Activated naive CD4-positive, alpha-beta T cell treated with anti-CD3 and anti-CD28 coated beads, Interleukin-2, amount 10 ng/mL, durations not matched to agents 7 days and 5 days (primary cell): ENCODE measurements at places on chromosomes 7 and 10.

GRCh38 chr10:14340051-14340744 is 9.5 kb upstream of the FRMD4A start:
- no peak for DNase-seq

- no peak for DNase-seq
Observed at GRCh38 chr7:140881507-140882228, 43.1 kb downstream of the BRAF start.

DNA sequence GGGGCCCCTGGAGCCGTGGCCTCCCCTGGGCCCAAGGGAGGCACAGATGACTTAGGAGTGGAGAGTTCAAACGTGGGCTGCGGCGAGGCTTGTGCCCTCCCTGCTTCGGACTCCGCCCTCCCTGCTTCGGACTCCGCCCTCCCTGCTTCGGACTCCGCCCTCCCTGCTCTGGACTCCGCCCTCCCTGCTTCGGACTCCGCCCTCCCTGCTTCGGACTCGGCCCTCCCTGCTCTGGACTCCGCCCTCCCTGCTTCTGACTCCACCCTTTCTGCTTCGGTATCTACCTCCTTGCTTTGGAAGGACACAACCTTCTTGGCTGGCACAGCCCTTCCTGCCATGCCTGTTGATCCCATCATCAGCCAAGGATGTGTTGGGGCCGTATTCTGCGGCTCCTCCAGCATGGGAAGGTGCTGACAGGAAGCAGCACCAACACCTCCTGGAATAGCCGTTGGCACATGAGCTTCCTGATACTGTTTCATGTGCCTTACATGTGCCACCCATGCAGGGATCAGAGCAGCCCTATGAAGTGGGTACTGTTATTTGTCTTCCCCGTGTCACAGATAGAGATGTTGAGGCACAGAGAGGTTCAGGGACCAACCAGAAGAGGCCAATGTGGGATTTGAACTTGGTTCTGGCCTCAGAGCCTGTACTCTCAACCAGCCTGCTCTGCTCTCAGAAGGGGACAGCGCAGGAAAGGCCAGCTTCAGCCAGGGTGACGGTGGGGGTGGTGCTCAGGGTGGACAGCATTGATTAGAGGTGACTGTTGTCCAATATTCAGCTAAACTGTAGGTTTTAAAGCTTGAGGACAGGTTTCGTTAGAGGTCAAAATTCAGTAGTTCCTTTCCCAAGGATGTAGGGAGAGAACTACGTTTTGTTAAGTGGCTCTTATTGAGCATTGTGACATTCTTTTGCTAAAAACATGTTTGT is 114.5 kb downstream of the NKX6-2 start:
- no peak for DNase-seq

- peak; percentile 38 for DNase-seq
Observed at GRCh38 chr7:101740981-101741725, 76.3 kb upstream of the CUX1 start.

GRCh38 chr7:129453510-129454248 is 19.4 kb downstream of the STRIP2 start:
- DNase-seq = no peak

- DNase-seq = no peak
Observed at GRCh38 chr7:129122751-129123509, 21.6 kb upstream of the TSPAN33 start.

GRCh38 chr10:1094112-1095057 is 38.2 kb downstream of the WDR37 start:
- no peak for DNase-seq

DNA sequence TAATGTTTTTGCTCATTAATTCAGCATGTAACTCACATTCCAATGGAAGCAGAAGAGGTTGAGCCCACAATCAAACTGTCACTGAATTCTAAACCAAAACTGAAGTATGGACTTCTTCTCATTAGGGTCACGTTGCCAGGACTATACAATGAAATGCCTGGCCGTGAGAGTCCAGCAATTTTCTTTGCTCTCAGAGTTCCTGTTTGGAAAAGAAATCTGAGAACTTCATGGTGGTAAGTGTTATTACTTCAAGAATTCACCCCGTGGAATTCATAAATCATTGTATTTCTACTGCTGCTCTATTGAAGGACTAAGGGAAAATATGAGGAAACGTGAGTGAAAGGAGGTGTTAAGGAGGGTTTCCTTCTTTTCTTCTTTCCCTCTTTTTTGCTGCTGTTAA is 441.8 kb upstream of the AKR1E2 start:
- no peak for DNase-seq

- no peak for DNase-seq
Observed at GRCh38 chr7:151120896-151121295, 34.6 kb downstream of the AGAP3 start.

GRCh38 chr7:140330128-140330527 is 68.2 kb downstream of the SLC37A3 start:
- no peak for DNase-seq

- no peak for DNase-seq
Observed at GRCh38 chr7:66859339-66859738, 61.7 kb upstream of the TMEM248 start.

GRCh38 chr7:133796782-133797745 is 330.1 kb upstream of the LRGUK start:
- DNase-seq = no peak

DNA sequence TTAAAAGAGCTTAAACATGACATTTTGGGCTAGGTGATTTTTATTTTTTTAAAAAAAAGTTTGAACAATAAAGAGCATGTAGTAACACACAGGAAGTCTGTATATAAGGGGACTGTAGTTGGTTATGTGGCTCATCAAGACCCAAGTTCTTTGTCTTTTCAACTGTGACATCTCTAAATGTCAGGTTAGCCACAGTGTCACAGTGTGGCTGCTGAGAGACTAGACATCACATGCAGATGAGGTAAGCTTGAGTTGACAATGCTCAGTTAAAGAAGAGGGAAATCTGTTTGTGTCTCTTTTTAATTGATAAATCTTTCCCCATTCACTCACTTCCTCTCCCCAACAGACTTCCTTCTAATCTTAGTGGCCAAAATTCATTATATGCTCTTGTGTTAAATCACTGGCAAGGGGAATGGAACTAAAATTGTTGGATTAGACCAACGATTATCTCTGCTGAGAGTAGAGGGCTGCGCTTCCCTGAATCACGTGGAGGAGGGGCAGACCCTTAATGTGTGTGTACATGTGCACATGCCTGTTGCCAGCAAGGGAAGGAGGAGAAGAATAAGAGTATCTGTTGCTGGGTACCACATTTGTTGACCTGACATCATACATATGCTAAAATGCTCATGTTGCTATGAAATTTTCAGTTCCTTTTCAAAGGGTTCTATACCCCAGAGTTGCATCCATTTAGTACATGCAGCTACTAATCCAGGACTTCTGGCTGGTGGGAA is 78.3 kb downstream of the MMRN2 start:
- no peak for DNase-seq

DNA sequence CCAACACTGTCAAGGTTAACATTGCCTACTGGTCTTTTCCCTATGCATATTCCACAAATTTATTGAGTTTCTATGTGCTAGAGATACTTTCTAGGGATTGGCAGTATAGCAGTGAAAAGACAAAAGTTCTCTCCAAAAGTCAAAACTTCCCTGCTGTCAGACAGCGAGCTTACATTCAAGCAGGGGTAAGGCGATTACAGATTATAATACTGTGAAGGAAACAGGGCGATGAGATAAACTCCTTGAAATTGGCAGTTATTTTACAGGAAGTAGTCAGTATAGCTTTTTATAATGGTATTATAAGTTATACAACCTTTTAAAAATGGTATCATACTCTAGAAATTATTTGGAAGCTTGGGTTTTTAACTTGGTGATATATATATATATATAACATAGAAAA is 9.9 kb downstream of the VPS50 start:
- no peak for DNase-seq

DNA sequence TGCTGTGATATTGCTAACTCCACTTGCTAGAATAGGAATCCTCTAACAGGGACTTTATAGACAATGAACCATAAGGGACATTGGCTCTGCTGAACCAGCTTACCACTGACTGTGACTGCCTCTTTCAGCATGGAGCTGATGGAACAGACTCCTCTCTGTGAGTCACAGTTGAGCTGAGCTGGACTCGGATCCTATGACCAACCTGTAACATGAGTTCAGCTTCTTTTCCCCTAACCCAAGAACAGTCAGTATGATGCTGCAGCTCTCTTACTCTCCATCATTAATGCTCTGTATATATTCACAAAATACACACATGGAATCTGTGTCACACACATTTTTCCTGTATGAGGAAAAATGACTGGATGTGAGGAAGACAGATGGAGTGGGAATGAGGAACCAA is 177.9 kb upstream of the BET1 start:
- DNase-seq = no peak

- no peak for DNase-seq
Observed at GRCh38 chr7:26648554-26648953, 215.8 kb downstream of the SKAP2 start.

- DNase-seq = no peak
Observed at GRCh38 chr7:1041551-1042491, 2.5 kb upstream of the GPR146 start.

GRCh38 chr7:143374561-143374960 is 6.6 kb upstream of the ZYX start:
- no peak for DNase-seq

- no peak for DNase-seq
Observed at GRCh38 chr7:1526271-1526754, 4.2 kb upstream of the MAFK start.

- peak; percentile 92 for DNase-seq
Observed at GRCh38 chr7:100563809-100564400, 9.8 kb downstream of the SAP25 start.

GRCh38 chr7:99449326-99449725 is 10.6 kb downstream of the CPSF4 start:
- DNase-seq = no peak

GRCh38 chr10:33327751-33328150 is 6.7 kb downstream of the NRP1 start:
- no peak for DNase-seq

DNA sequence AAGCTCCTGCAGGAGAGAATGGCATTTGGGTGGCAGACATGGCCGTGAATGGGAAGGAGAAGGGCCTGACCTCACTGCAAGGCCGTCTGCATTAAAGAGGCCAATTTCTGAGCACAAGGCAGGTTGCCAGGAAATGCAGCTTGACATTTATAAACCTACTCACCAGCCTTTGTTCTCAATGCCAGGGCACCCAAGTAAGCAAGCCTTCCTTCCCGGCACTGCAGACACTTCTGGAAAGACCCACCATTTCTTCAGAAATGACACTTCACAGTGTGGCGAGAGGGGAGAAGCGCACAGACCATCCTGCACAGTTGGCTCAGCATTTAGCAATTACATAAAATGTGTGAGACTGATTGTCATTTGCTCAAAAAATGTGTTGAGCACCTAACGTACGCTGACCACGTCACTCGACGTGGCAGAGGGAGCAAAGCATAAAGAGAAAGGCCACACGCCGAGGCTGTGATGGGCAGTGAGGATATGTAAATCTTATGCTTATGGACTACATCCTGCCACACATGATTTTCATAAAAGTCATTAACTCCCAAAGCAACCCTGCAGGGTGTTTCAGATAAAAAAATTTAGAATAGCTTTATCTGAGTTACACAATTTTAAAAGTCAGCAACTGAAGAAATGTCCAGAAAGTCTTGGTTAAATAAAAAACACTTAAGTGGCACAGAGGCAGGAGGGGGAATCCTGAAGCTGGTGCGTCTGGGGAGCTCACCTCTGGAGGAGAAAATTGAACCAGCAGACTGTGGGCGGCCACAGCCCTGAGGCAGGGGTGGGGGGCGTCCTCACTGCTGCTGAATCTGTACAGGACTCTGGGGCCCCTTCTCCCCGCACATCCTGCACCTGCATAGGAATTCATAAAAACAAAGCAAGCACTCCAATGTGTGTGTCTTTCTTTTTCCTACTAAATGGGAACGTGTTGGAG is 543.8 kb downstream of the PTPRN2 start:
- DNase-seq = no peak

- no peak for DNase-seq
Observed at GRCh38 chr7:1724118-1724910, 54.2 kb downstream of the ELFN1 start.

DNA sequence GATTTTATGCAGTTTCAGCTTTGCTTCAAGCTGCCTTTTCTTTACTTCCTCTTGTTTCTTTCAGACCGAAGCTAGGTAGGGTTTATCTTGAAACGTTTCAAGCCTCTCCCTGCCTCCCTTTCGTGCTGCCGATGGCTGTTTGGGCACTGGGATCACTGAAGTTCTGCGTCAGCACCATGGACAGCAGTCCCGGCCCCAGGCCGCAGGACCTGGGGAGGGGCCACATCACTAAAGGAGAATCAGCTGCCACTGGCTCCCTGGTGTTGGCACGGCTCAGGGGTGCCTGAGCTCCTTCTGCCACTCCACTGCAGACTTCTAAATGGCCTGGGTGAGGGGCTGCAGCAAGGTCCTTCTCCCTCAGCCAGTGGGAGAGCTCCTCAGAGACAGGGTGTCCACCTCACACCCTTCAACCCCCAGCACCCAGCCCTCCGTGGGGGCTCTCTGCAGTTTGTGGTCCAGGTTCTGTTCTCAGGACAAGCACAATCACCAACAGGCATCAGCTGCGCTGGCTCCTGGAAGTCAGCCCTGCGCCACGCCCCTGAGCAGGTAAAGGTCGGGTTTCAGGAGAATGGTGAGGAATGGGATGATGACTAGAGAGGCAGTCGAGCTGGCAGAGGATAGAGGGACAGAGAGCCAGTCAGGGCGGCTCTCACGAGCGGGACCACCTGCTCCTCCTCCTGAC is 387.2 kb downstream of the TCERG1L start:
- DNase-seq = peak; percentile 28

GRCh38 chr10:132988988-132989387 is 46.6 kb upstream of the CFAP46 start:
- DNase-seq = no peak

- DNase-seq = no peak
Observed at GRCh38 chr10:80320377-80320776, 30.9 kb upstream of the MAT1A start.

- DNase-seq = no peak
Observed at GRCh38 chr7:55486991-55487390, 85.3 kb downstream of the VOPP1 start.

GRCh38 chr10:111706331-111706730 is 477.2 kb downstream of the GPAM start:
- no peak for DNase-seq

DNA sequence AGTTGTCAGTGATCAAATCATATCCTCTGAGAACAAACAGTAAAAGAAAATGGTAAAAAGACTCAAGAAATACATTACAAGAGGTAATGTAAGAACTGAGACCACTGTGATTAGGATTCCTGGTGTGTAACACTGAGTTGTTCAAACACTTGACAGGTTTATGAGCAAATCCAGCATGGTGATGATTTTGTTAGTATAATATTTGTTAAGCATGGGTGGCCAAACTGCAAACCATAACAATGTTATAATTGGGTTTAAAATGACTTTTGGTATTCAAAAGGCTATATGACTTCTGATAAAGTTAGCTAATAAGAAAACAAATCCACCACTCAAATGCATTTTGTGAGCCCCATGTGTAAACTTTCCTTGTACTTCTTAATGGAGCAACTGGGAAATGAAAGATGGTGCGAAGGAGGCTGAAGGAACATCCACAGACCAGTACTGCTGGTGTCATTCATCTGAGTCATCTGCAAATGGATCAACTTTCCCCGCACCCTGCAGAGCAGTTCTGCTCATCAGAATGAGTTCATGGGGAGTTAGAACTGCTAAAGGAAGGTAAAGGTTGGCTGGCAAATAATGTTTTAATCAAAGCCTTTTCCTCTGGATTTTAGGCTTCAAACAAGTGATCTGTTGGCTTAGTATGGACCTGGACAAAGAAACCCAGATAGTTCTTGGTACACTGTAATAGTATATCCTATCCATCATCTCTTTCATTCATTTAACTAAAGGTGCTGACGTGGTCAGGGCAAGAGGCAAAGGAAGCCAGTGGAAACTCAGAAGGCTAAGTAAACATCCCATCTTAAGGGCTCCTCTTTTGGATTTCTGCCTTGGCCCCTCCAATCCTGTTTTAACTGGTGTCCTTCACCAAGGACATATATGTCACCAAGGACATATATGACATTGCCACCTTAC is 45.0 kb downstream of the AFAP1L2 start:
- no peak for DNase-seq
